Fibroblast of lung (primary cell): ENCODE measurements at places on chromosomes 6 and 20. TPM values are rescaled to one million over a fixed set of nuclear protein-coding genes. Genes with fewer than 3 reads are reported as not detected.

The NR2E1 gene
- not detected in 2 replicates for total RNA-seq

The DYNLT2 gene
- total RNA-seq: 0.83 and 1.0 TPM in 2 replicates

The PI3 gene
- total RNA-seq: not detected in 2 replicates

The TMC2 gene
- under 0.01 TPM in 2 replicates for total RNA-seq

The EYS gene
- total RNA-seq: under 0.01 TPM in 1 of 2 replicates, not detected in the other

The TPMT gene
- total RNA-seq: 12.8 and 17.5 TPM in 2 replicates

The GJA1 gene
- 154 and 209 TPM in 2 replicates for total RNA-seq

The RSPH4A gene
- total RNA-seq: under 0.01 and 0.17 TPM in 2 replicates

The TGM3 gene
- total RNA-seq: under 0.01 TPM in 1 of 2 replicates, not detected in the other

The ABHD16B gene
- not detected in 2 replicates for total RNA-seq

The BICRAL gene
- total RNA-seq: 4.9 and 6.9 TPM in 2 replicates

The FLRT3 gene
- 5.1 and 7.6 TPM in 2 replicates for total RNA-seq

The PKIB gene
- 0.51 and 1.3 TPM in 2 replicates for total RNA-seq

The TBP gene
- total RNA-seq: 7.8 and 8.7 TPM in 2 replicates
